DMS79 (cell line): ENCODE measurements at places on chromosomes 5 and 9.

GRCh38 chr9:12771891-12772290 lies 2.9 kb upstream of the LURAP1L start:
- no peak for DNase-seq

DNA sequence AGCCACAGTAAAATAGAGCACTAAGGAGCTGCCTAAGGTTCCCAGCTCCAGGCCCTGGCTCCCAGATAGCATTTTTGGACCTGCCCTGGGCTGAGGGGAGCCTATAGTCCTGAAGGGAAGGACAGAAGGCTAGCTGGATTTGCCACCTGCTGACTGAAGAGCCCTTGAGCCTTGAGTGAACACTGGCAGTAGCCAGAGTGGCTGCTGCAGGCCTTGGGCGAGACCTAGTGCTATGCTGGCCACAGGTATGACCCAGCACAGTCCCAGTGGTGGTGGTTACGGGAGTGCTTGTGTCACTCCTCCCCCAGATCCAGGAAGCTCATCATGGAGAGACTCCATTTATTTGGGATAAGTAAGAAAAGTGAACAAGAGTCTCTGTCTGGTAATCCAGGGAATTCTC lies 10.3 kb upstream of the STX17 start:
- no peak for DNase-seq

- DNase-seq = no peak
Measured at GRCh38 chr5:139842321-139842720, 46.7 kb downstream of the PSD2 start.

DNA sequence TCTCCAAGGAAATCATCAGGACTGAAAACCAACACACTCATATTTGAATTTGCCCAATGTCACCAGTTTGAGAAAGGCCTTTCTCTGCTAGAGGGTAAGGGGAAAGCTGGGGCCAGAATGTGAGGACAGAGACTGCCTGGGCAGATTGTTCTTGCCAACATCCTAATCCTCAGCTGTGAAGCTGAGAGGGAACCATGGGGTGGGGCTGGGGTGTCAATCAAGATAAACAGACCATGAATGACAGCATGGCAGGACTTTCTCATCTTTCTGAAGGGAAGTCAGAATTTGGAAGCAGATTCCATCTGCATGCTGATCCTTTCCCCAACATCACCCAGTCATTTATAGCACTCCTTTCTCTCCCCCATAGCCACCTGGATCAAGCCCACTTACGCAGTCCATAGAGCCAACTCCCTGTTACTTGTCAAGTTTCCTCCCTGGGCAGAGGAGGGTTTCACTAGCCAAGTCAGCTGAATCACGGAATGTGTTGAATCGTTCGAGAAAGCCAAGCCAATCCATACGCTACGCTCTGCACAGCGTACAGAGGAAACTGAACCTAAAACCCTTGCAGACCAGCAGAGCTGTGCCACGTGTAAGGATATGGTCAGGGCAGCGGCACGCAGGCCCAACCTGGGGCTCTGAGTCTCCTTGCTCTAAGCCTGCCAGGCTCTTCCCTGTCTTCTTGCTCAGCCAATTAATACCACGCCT lies 14.9 kb downstream of the GLDC start:
- DNase-seq = no peak

DNA sequence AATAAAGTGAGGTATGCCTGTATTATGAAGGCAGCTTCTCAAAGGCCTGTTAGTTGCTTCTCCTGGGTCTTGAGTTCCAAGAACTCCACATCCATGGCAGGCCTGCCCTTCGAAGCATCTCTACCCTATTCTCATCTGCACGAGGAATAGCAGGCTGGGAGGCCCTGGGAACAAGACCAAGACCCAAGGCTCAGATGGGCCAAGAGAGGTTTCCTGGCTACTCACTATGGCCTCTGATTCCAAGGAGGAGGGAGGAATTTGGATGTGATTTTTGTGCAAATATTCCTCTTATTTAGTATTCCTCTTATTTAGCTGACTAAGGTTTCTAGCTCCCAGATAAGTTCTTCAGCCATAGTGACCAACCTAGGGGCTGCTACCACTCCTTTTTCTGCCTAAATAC lies 151.3 kb downstream of the SAXO1 start:
- DNase-seq = no peak
